ENCODE measurements at places on chromosomes 1 and 21.

GRCh38 chr1:99590578-99591209, 55.2 kb upstream of the PALMD start:
- peak; percentile 79 for DNase-seq

DNA sequence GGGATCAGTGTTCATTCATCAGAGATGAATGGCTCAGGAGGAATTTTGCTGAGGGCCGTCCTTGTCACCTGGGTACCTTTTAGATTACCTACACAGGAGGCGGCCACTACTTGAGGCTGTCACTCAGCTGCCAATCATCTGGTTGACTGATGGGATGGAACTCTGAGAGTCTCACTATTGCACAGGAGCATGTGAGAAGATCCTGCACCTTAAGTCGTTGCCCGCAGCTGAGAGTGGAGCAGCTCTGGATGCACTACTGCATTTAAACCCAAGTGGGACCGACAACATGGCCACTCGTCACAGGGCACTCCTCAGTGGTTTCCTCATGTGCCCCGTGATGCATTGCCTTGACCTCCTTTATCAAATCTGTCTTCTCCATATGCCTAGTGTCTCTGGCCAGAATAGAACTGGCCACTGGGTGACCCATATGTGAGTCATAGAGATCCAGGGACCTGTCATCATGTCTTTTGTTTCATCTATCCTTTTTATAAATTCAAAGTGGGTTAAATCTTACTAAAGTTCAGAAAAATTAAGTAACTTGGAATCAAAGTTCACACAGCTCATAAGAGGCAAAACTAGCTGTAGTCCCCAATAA, 165.5 kb downstream of the ZSCAN20 start:
- no peak for DNase-seq

DNA sequence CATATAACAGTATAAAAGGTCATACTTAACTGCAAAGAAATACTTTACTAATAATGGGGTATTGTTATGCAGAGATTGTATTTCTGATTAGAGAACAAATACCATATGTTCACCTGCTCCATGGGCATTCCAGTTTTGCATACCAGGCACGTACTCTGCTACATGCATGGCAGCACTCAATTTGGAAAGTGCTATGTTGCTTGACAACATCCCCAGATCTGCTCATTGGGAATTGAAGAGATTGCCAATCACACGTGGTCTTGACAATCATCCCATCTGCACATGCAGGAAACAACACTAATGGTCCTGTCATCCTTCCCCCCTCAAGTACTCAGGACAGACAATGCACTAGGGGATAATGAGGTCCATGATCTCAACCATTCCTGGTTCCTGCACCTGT, 63.4 kb upstream of the PDE4B start:
- DNase-seq, result no peak

GRCh38 chr1:85264150-85264549, 4.7 kb upstream of the C1orf52 start:
- no peak for DNase-seq

- no peak for DNase-seq
These were observed 19.4 kb downstream of the LPGAT1 start for GRCh38 chr1:211811126-211811525.

GRCh38 chr1:84884671-84885389, 8.2 kb downstream of the LPAR3 start:
- DNase-seq, result no peak
